ENCODE measurements at places on chromosomes 13 and 19.

DNA sequence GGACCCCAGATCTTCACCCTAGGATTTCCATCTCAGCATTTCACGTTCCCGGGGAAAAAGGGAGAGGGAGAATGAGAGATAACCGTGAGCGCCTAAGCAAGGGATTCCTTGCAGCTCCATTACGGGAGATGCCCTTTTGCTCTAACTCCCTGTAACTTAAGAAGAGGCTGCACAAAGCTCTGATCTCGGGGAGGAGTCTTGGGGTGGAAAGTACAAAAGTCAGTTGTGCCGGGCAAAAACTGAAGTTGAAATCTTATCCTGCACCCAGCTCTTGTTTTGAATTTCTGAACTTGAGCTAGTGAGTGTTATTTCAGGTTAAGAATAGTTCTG, 256.4 kb upstream of the SOX21 start:
- no peak for ATAC-seq

DNA sequence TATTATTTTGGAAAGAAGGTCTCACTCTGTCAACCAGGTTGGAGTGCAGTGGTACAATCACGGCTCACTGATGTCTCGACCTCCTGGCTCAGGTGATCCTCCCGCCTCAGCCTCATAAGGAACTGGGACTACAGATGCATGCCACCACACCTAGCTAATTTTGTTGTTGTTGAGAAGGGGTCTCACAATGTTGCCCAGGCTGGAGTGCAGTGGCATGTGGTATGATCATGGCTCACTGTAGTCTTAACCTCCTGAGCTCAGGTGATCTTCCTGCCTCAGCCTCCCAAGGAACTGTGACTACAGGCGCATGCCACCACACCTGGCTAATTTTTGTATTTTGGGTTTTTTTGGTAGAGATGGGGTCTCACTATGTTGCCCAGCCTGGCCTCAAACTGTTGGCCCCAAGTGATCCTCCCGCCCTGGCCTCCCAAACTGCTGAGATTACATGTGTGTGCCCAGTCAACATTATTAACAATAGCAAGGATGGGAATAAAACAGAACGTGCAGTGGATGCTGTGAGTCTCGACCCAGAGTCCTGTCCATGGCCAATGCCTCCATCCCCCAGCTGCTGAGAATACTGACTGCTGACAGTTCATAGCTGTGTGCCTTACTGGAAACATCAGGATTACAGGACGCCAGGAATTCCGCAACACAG, 5.4 kb upstream of the MBD3L3 start:
- ATAC-seq, result no peak

DNA sequence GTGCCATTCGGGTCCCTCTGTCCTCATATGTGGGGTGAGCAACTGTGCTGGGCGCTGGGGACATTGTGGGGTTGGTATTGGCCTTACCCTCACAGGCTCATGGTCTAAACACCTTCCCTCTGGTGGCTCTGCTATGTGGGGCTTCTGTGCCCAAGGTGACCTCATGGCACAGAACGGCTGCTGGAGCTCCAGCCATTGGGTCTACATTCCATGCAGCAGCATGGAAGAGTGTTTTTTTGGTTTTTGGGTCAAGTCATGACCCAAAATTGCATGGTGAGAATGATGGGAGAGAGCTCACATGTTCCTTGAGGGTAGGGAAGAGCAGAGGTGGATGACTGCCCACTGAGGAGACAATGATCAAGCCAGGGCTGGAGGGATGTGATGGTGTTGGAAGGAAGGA, 17.2 kb downstream of the PGLS start:
- ATAC-seq, result no peak

- peak; percentile 50 for ATAC-seq
Measured at GRCh38 chr19:49929121-49929610, at the start of the genes ATF5 and NUP62. Gene ATF5, plus strand, starts transcription at chr19:49929205. Its CDS starts 1,646 bp downstream, at chr19:49930851. Gene NUP62, minus strand, starts transcription at chr19:49929504. Its CDS starts 19,697 bp downstream, at chr19:49909807.

- no peak for ATAC-seq
Measured at GRCh38 chr13:44048326-44048725, 168.6 kb downstream of the LACC1 start.

DNA sequence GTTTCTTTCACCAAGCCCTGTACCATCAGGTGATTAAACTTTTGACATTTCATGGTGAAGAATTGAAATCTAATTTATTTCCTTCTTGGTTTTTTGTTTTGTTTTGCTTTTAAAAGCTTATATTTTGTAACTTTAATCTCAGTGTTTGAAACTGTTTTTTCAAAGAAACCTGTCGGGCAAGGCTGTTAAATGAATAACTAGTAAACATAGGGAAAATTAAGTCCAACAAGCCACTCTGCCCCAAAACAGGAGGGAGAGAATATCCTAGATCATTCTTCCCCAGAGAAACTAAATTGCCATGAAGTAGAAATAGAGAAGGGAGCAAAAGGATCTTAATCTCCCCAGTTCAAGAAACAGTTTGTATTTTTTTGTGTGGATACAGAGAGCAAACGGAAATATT, 98.2 kb downstream of the FREM2 start:
- ATAC-seq, result no peak

GRCh38 chr13:49938921-49939320, 2.8 kb upstream of the SPRYD7 start:
- no peak for ATAC-seq

GRCh38 chr13:114296902-114297301, 15.5 kb downstream of the UPF3A start:
- ATAC-seq, result no peak

GRCh38 chr19:50663482-50663790, 14.2 kb downstream of the C19orf81 start:
- no peak for ATAC-seq

DNA sequence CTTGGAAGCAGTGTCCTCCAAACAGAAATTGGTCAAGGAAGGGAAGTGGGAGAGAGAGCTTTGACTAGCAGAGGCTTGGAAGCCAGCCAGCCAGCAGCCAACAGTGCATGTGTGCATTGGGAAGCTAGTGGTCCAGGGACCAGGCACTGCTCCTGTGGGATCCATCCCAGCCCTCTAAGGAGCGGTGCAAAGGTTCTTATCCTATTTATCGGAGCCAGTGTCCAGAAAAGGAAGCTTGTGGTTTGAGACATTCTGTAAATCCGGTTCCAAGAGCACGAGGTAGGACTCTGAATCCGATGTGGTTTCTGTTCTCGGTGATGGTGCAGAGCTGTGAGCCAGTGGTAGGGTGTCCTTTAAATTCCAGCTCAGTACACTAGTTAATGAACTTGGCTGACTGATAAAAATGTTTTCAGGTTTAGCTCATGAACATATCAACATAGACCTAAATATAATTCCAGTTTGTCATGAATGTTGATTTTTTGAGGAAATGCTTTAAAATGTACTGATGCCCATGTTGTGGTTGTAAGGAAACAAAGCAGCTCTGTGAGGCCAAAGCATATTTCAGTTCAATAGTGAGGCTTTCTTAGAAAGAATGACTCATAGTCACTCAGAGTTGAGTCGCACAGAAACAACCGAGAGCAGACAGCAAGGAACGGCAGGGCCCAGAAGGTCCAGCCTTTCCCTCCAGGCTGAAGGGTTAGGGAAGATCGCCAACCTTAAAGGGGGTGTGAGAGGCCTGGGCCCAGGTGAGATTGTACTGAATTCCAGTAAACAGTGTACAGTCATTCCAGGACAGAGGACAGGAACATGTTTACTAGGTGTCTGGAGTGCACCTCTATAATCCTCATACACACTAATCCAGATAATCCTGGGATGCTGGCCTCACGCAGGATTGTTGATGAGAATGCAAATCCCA, 21.5 kb upstream of the GARRE1 start:
- peak; percentile 89 for ATAC-seq

DNA sequence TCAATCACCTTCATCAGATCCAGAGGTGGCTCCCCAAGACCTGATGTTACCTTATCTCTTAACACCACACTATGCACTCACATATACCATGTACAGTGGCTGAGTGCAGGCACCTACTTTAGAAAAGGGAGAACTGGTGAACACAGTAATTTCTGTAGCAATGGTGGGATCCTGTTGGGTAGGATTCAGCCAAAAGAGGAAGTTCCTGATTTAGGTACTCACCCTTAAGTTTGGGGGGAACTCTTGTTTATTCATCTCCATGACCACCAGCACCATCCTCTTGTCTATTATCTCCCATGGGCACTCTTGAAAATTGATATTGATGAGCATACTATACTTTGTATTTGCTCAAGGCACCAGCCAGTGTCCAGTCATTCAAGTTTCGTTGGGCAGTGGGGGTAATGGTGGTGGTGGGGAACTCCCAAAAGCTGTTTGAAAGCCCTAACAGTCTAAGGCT, 324.4 kb downstream of the LMO7 start:
- ATAC-seq, result no peak

GRCh38 chr13:26954976-26955375, 194.4 kb upstream of the GPR12 start:
- ATAC-seq, result no peak

DNA sequence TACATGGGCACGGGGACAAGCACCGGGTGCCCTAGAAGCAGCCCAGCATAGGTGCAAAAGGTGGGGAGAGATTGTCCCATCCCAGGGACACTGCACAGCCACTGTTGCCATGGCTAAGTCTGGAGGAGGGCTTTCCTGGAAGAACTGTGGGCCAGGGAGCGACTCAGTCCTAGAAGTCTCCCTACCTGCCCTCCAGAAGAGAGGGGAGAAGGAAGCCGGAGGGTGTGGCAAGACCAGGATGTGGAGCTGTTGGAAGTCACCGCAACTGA, 2.3 kb upstream of the FBN3 start:
- ATAC-seq, result no peak

DNA sequence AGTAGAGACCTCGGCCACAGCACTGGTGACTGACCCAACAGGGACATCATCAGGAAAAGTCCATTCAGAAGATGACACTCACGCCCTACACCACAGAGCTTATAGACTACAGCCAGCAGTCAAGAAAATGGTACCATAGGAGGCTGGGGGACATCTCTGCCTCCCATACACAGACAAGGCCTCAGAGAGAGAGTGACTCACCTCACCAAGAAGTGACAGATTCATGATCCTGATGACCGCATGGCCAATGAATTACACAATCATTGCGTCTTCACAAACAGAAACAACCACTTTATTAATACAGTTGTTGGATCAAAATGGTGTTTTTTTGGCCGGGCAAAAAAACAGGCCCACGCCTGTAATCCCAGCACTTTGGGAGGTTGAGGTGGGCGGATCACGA, 260.8 kb upstream of the TSHZ3 start:
- no peak for ATAC-seq

- no peak for ATAC-seq
Measured at GRCh38 chr13:33797622-33798021, 20.3 kb upstream of the RFC3 start.

- no peak for ATAC-seq
Measured at GRCh38 chr19:15913830-15914229, 16.0 kb upstream of the CYP4F2 start.

GRCh38 chr19:38055655-38056521, 148.9 kb downstream of the SIPA1L3 start:
- ATAC-seq, result no peak

DNA sequence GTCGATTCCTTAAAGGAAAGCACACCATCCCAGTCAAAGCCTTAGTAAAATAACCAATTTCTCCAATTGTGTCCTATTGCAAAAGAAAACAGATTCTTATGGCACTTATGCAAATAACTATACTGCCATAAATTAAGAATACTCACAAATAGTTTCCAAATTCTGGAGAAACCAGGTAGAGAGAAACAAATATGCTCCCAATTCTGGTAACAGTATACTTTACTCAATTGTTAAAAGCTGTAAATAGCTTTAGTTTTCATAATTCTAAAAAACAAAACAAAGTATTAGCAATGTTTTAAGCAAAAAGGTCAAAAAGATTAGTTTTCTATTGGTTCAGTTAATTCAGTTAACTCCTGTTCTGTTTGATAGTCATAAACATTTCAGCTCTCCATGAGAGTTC, 18.2 kb upstream of the UBAC2 start:
- ATAC-seq, result no peak

- ATAC-seq, result no peak
Measured at GRCh38 chr19:51023946-51024345, 2.5 kb downstream of the KLK11 start.

DNA sequence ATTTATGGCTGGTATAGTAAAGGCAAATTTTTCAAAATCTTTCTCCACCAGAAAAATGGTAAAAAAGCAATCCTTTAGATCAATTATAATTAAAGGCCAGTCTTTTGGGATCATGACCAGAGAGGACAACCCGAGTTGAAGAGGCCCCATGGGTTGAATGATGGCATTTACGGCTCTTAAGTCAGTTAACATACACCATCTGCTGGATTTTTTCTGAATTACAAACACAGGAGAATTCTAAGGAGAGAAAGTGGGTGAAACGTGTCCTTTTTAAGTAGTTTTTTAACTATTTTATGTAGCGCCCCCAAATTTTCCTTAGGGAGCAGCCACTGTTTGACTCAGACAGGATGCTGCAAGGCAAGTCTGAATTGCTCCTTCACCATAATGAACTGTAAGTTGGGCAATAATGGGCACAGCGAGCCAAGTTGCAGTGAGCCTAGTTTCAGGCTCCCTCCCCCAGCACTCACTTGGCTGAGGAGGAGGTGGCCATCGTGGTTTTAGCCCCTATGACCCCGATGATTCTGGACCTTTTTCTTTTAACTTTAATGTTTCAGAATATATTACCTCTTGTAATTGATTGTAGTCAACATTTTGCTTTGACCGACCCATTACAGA, 13.6 kb upstream of the ZNF611 start:
- no peak for ATAC-seq

DNA sequence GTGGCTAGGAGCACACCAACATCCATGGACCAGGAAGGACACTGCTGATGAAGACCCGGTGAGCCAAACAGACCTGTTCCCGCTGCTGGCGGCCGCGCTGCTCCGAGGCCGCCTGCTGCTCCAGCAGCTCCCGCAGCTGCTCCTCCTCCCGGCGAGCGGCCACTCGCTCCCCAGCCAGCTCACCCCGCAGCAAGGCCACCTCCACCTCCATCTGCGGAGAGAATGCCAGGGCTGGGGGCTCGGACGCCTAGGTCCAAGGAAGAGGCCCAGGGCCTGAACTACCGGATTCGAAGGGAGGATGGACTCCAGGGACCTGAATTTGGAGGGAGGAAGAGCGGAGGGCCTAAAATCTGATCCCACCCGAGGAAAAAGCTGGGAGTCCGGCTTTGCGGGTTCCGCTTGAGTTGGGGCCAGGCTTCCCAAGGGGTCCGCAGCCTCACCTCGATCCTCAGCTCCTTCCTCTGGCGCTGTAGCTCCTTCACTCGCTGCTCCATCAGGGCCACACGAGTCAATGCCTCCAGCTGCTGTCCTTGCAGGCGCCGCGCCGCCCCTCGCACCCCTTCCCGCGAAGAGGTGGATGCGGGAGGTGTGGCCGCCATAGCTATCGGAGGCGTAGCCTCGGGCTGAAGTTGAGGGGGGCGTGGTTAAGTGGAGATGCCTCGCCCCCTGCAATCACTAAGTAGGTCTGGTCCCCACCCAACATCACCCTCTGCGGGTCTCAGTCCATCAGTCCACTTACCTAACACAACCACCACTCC, 2.7 kb downstream of the PHLDB3 start:
- ATAC-seq, result no peak
